Esophagus squamous epithelium (tissue), 5 donors: ENCODE measurements at places on chromosomes 5 and 9.

GRCh38 chr5:178505639-178506407 lies 84.4 kb downstream of the COL23A1 start:
- no peak for DNase-seq

DNA sequence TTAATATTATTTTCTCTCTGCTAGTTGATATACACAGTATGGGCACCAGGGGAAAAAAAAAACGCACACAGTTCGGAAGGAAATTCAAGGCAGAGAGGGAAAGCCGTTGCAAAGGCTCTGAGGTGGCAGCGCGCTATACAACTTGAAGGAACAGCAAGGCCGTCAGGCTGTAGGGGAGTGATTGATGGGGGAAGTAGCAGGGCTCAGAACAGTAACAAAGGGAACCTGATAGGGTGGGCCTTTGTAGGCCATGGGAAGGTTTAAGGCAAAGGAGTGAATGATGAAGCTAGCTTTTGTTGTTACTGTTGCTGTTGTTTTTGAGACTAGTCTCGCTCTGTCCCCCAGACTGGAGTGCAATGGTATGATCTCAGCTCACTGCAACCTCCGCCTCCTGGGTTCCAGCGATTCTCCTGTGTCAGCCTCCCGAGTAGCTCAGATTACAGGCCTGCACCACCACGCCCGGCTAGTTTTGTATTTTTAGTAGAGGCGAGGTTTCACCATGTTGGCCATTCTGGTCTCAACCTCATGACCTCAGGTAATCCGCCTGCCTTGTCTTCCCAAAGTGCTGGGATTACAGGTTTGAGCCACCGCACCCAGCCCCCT lies 27.0 kb downstream of the AQP7 start:
- no peak for DNase-seq

DNA sequence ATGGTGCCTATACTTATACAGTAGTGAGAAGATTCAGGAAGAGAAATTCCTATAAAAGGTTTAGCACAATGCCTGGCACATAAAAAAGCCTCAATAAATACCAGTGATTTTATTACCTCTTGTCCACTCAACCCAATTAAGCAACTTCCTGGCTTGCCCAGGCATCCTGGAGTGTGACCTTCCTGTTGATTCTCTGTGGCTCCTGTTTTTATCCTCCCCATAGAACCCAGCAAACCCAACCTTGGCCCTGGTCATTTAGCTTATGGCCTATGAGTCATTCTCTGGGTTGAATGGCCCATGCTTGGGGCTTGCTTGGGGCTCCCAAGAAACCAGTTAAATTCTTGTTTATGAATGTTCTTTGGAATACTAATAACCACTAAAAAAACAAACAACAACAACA lies 21.4 kb upstream of the SPARC start:
- no peak for DNase-seq

- no peak for DNase-seq
Measured at GRCh38 chr5:129938077-129938476, 33.8 kb downstream of the CHSY3 start.

- no peak for DNase-seq
Measured at GRCh38 chr5:10527281-10527950, 36.5 kb upstream of the ANKRD33B start.

GRCh38 chr5:147508711-147509040 lies 1.2 kb downstream of the DPYSL3 start:
- no peak for DNase-seq

GRCh38 chr9:124793015-124793541 lies 16.1 kb downstream of the OLFML2A start:
- no peak for DNase-seq

DNA sequence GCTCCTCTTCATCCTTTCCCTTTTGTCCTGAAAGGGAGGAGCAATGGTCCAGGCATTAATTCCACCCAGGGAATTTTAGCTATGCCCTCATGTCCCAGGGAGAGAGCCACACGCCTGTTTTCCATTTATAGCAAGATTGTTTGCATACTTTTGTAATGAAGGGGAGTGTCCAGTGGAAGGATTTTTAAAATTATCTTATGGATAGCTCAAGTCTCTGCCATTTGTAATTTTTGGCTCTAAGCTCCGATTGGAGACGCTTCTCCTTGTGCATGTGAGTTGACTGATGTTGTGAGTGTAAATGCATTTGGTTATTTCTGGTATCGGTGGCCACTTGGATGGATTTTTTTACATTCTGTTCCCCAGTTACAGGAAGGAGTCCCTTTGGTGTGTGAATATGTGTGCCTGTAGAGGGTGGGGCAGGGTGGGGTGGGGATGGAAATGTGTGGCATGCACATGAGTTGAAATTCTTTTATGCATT lies 7.2 kb upstream of the RPL26L1 start:
- no peak for DNase-seq

DNA sequence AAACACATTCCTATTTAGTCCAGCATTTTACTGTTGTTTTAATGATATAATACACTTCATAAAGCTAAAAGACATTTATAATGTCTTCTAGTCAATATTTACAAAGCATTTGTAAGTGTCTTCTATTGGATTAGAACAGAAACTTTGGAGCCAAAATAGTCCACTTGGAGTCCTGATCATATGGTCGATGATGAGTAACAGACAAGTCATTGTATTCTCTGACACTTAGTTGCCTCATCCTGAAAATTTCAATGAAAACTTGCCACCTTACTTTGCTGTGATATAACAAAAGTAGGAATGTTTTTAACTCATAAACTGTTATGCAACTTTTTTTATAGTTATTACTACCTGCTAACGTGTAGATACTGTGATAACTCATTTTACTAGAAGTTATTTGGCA lies 132.5 kb downstream of the GABRB2 start:
- no peak for DNase-seq

DNA sequence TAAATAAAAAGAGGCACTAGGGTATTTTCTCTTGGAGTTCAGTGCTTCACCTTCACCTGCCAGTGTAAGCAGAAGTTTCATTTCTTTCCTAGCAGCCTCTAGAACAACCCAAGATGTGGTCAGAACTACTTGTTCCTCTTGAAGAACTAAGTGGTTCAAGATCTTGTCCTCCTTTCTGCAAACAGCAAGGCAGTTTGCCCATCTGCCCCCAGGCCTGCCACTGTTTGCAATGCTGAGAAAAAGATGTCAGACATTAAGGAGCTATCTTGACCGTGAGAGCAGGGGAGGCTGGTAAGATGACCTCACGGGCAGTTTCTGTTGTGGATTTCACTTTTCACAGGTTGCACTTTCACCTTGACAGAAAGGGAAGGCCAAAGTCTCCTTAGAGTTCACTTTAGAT lies 52.0 kb upstream of the KLF4 start:
- DNase-seq = no peak

DNA sequence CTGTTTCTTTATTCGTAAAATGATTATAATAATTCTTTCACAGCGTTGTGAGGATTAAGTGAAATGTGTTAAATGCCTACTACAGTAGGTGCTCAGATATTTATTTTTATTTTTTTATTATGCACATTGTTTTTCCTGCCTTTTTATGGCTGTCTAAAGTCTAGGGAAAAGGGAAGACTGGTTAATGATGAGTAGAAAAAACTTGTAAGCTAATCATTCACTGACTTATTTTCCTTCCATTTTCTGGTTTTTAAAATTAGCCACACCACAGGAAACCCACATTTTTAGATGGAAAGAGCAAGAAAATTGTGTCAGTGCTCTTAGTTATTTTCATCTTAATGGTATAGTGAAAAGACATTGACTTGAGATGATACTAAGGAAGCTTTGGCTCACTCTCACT lies 3.9 kb upstream of the PCYOX1L start:
- no peak for DNase-seq

GRCh38 chr9:88947581-88948573 lies 43.4 kb upstream of the S1PR3 start:
- DNase-seq = no peak

DNA sequence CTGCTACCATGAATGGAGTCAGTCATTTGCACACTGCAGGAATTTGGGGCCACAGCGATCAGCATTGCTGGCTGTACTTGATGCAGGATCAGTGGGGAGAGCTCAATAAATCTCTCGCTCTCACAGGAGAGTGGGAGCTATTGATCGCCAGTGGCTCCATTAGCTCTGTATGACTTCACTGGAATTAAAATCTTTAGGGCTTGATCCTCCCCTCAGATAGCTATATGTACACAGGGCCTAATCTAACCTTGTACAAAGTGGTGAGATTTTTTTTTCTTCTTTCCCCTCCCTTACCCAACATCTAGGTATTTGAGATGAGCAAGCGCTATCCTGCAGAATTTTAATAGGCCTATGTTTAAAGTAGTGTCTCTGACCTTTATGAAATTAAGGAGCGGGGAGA lies 84.9 kb downstream of the IZUMO3 start:
- no peak for DNase-seq

DNA sequence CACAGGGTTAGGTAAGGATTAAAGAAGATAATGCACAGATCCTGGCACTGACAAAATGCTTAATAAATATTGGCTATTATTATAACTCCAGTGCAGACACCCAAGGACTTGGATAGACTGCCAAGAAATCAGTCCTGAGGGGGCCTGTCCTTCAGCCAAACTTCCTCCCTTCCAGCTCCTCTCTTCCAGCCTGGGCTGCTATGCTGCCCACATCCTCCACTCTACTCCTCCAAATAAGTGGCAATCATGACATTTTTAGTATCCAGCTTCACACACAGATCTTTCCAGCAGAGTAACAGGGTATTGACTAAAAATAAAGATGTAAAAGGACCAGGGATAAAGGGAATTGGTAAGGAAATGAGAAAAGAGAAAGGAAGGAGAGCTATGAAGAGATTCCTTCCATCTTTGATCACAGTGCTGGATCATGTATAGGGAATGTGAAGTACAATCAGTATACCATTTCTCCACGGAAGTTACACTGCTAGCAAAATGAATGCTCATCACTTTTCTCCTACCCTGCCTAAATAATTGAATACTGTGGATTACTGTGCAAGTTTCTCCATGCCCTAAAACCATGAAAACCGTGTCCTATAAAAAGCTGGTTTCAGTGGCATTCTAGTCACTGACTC lies 136.0 kb upstream of the OSMR start:
- DNase-seq = no peak

DNA sequence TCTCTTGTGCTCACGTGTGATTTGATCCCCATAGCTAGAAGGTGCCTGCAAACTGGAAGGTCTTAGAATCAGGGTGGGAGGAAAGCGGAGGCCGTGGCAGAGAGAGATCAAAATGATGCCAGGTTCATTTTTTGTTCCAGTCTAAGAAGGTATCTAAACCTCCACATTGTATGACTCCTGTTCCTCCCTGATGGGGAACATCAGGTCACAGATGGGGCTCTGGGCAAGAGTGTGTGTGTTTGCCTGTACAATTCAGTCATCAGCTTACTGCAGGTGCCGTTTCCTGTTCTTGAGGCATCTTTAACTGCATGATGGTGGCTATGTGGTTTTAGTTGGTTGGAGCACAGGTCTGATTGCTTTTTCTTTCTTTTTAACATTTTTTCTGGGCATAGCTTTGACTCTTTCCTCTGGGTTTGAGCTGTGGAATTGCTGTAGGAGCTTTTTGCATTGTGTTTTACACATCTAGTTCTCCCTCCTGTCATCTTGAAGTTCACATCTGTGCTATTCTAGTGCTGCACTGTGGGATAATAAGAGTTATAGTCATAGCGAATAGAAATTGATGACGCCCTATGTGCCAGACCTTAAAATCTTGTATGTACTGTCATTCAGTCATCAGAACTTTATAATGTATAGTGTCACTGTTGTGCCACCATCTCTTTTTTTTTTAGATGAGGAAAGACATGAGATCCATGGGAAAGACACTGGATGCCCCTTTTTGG lies 30.8 kb downstream of the ARHGAP26 start:
- no peak for DNase-seq

DNA sequence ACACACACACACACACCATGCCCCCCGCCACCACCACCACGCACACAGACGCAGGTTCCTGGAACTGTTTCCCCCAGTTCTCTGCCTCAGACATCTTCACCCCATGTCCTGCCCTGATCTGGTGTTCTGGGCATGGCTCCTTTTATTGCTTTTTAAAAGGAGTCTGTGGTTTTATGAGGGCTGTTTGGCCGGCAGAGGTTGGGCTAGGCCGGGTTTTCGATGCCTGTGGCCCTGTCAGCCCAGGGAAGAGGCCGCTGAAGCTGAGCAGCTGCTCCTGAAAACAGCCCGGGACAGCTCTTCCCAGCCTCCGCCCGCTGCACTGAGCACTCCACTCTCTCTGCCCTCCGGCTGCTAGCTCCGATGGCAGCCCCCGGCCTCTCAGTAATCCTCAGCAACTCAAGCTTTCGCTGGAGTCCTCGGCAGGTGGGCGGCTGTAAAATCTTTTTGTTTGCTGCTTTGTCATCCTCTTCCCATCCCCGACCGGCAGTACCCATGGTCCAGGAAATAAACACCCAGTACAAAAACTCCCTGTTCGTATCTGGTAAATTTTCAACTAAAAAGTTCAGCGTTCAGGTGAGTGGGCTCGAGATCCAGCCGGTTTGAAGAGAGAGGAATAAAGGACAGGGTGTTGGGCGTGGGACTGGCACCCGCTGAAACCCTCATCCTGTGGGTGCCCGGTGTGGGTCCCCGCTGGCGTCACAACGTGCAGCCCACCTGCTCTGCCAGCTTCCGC lies 103.0 kb upstream of the ERCC6L2 start:
- DNase-seq = no peak

GRCh38 chr5:148403344-148403743 lies 19.6 kb downstream of the FBXO38 start:
- no peak for DNase-seq
